CD4-positive, alpha-beta T cell treated with Interleukin-21 for 1 hour (primary cell): ENCODE measurements at places on chromosomes 7 and 10.

GRCh38 chr10:22049635-22050034 is 46.1 kb upstream of the DNAJC1 start:
- no peak for DNase-seq

DNA sequence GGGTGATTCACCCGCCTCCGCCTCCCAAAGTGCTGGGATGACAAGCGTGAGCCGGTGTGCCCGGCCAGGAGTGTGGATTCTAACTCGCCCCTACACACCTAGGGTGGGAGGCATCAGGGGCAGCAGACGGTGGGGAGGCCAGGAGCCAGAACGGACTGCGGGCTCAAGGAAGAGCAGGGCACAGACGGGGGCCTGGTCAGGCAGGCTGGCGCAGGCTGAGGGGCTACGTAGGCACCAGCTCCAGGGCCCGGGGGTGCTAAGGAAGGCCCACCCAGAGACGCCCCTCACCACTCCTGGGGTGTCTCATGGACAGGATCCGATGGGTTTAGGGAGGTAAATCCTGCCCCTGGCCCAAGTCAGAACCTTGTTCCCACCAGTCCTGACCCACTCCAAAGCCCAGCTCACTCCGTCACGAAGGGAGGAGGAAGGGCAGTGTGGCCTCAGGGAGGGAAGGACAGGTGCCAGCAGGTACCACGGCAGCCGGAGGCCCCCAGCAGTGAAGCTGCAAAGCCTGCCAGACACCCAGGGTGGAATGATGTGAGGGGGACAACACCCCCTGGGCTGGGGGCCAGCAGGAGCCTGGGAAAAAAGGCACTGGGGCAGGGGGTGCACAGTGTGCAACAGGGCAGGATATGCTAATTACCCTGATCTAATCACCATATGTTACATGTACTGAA is 251.4 kb downstream of the MAD1L1 start:
- no peak for DNase-seq

- no peak for DNase-seq
These were observed 22.6 kb downstream of the TSPAN14 start for GRCh38 chr10:80476685-80477084.

GRCh38 chr7:18467011-18467410 is 28.5 kb upstream of the HDAC9 start:
- DNase-seq, result no peak

- no peak for DNase-seq
These were observed 130.3 kb upstream of the POT1 start for GRCh38 chr7:125059861-125060456.

DNA sequence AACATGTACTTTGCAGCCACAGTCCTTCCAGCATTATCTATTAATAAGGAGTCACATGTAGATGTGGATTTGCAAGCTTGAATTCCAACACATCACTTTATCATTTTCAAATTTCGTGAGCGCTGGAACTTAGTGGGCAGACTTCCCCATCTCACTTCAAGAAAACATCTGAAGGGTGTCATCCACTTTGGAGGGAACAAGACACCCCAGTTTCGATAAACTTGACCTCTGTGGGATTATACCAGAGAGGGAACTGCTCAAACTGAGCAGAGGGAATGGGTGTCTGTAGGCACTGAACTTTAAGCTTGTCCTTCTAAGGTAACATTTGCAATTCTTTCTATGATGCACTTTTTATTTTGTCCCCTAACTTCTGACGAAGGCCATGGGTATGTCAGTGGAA is 27.5 kb downstream of the ADRB1 start:
- no peak for DNase-seq

DNA sequence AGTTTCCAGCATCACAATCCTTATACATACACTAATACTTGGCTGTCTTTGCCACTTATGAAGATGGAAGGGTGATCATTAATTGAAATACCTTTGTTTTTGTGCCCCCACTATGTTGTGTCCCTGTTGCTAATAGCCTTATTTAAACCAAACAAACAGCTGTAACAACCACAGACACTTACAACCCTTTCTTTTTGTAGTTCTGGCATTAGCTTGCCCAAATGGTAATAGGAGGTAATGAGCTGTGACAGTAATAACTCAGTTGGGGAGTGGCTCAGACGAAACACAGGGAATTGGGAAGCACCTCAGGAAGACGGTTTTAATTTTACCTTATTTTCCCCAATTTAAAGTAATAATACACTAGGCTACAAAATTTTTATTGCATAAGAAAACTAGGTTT is 83.4 kb downstream of the MDFIC start:
- no peak for DNase-seq

GRCh38 chr10:124000792-124001201 is 92.6 kb downstream of the CHST15 start:
- DNase-seq, result no peak

- no peak for DNase-seq
These were observed 1.7 kb downstream of the ABCC2 start for GRCh38 chr10:99784016-99784726.

- no peak for DNase-seq
These were observed 349.7 kb upstream of the NRP1 start for GRCh38 chr10:33684211-33684611.

- DNase-seq, result no peak
These were observed 1.2 kb downstream of the USP6NL start for GRCh38 chr10:11610166-11610825.

GRCh38 chr10:72334825-72335393 is 19.8 kb downstream of the DNAJB12 start:
- peak; percentile 90 for DNase-seq

DNA sequence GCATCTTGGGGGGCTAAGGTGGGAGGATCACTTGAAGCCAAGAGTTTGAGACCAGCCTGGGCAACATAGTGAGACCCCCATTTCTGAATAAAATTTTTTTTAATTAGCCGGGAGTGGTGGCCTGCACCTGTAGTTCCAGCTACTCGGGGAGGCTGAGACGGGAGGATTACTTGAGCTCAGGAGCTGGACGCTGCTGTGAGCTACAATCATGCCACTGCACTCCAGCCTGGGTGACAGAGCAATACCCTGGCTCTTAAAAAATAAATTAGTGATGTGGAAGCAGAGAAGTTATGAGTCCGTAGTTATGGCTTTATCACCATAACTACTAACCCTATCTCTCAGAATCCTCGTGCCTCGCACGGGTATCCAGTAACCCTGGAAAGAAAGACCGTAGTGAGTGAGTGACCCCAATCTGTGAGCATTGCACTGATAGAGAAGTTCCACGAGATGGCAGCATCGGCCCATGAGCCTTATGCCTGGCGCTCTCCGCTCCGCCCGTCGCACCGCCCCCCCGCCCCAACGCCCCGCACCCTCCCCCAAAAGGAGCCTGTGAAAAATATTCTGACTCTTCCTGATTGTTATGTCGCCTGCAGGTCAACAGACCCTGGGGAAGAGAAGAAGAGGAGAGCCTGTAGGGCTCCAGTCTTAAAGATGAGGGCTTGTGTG is 4.9 kb upstream of the SLC29A3 start:
- peak; percentile 60 for DNase-seq
